NCI-H460 (cell line): ENCODE measurements at places on chromosomes 13 and 19. TPM values are rescaled to one million over a fixed set of nuclear protein-coding genes. Genes with fewer than 3 reads are reported as not detected.
A peak's percentile ranks its signal among the peaks of the same experiment; 100 is the strongest.

GRCh38 chr13:41934120-41934519 is 26.8 kb downstream of the VWA8 start:
- no peak for DNase-seq

The RGS9BP gene
- 0.12 and 0.15 TPM in 2 replicates for total RNA-seq

- no peak for DNase-seq
These were observed 141.6 kb upstream of the ARGLU1 start for GRCh38 chr13:106709522-106709921.

DNA sequence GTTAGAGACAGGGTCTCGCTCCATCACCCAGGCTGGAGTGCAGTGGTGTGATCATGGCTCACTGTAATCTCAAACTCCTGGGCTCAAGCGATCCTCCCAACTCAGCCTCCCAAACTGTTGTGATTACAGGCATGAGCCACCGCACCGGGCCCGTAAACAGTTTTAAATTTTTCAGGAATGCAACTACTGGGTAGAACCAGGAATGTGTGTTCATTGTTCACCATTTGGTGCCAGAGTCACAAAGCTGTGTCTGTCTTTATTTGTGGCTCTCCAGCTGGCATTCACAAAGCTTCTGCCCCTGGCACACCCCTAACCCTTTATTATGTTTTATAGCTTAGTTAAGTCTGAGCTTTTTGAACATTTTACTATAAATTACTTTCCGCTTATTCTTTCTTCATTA is 19.8 kb upstream of the ACP7 start:
- DNase-seq = no peak

The CEACAM5 gene
- total RNA-seq = not detected in 2 replicates

DNA sequence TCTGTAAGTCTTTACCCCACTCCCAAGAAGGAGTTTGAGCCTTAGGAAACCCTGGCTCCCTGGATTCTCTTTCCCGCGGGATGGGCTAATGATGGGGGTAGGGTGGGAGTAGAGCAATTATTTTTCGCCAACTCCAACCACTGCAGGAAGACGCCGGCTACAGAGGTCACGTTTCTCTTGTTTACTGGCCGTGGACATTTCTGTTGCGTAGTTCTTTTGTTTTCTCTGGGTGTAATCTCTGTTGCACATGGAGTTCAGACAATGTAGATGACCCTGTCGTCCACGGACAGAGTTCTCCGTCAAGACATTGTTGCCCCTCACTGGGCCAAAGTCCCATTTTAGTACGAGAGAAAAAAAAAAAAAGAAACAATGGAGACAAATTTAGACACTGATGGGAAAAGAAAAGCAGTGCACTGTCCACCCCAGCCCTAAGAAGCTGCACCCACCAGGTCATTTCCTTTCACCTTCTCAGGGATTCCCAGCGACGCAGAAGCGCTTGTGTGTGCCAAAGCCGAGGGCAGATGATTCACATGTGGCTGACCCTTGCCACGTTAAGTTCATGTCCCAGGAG is 133.9 kb upstream of the ARGLU1 start:
- DNase-seq = no peak

The GIPR gene
- 0.69 and 1.1 TPM in 2 replicates for total RNA-seq

The KIR2DL3 gene
- not detected in 2 replicates for total RNA-seq

The IL27RA gene
- total RNA-seq = 5.1 and 5.6 TPM in 2 replicates

The PRX gene
- 2.3 and 2.6 TPM in 2 replicates for total RNA-seq

The FCHO1 gene
- total RNA-seq = 4.1 and 4.6 TPM in 2 replicates

- no peak for DNase-seq
These were observed 32.6 kb downstream of the RUBCNL start for GRCh38 chr13:46354156-46355087.

GRCh38 chr13:50955241-50955640 is 45.6 kb downstream of the RNASEH2B start:
- no peak for DNase-seq

The RPS15 gene
- total RNA-seq = 1,189 and 1,346 TPM in 2 replicates

GRCh38 chr13:109479534-109479933 is 306.8 kb downstream of the IRS2 start:
- DNase-seq = no peak

GRCh38 chr19:28436320-28436719 is 776.6 kb downstream of the UQCRFS1 start:
- DNase-seq = no peak

The SPC24 gene
- total RNA-seq = 13.9 and 17.1 TPM in 2 replicates

The NACC1 gene
- total RNA-seq = 32.0 and 35.3 TPM in 2 replicates

DNA sequence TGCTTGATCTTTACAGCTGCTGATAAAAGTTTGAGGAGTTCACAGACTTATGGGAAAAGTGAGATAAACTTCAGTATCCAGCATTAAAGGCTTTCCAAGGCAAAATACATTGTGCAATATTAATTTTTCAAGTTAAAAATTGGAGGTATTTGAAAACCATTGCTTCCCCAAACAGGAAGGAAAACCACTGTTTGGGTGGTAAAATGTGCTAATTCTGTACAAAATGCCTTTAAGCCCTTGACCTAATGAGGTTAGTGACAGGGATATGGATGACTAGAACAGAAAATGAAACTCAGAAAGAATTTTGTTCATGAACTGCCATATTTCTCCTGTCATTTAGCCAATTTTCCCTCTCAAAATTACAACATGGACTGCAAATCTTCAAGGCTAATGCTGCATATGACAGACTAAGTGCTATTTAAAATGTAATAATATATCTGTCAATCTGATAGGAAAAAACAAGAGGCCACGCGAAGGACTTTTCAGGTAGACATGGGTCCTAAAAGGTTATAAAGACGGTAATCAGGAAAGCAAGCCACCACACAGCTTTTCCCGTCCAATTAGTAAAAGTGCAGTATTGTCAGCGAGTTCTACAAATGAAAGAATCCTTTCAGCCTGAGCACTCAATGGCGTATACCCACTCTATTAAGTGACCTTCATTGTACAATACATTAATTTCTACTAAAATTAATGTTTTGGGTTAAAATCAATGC is 212.8 kb downstream of the ENOX1 start:
- no peak for DNase-seq

GRCh38 chr19:29805031-29805965 is 6.5 kb upstream of the CCNE1 start:
- DNase-seq = no peak

The BEST2 gene
- total RNA-seq = 0.22 TPM in 1 of 2 replicates, not detected in the other

DNA sequence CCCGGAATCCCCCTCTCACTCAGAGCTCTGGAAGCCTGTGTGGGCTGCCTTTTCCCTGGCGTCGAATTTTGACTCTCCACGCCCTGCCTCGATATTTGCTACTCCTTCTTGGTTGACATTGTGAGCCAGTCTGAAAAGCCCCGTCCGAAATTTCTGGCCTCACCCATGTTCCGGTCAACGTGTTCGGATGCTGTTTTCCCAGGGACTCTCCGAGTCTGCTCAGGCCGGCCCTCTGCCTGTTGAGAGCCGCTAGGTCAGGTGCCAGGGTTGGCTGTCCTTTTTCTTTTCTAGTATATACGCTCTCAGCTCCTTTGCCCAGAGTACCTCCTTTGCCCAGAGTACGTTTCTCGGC is 6.8 kb upstream of the DGKH start:
- peak; percentile 27 for DNase-seq

DNA sequence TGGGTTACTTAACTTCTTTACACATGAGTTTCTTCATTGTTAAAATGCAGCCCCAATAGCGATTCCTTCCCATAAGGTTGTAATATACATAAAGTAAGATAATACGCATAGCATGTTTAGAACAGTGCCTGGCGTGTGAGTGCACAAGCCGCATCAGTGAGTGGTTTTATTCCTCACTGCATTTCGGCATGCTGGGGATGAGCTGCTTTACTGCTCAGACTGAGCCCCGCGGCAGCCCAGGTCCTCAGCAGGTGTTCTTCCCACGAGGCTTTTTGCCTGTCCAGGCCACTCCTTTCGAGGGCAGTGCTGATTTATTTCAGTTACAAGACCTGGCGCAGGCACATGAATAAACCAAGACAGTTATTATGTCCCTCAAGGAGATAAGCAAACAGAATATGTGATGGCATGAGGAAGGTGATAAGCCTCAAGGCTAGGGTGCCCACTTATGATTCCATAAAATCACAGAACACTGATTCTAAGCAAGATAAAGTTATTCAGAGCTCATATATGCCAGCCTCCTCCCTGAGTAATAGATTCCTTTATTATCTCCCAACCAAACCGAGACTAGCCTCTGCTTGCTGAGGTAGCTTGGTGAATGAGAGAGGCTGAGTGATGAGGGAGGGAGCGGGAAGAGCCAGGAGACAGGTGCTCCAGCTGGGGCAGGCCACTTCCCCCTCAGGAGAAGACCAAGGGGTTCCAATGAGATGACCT is 505.5 kb downstream of the DIAPH3 start:
- no peak for DNase-seq

GRCh38 chr13:23021906-23022305 is 158.9 kb upstream of the SGCG start:
- no peak for DNase-seq

The FCER2 gene
- not detected in 2 replicates for total RNA-seq

GRCh38 chr19:11639245-11639601 is 41.9 kb downstream of the ZNF627 start:
- no peak for DNase-seq

- no peak for DNase-seq
These were observed 5.9 kb upstream of the ATP4A start for GRCh38 chr19:35569281-35569781.

DNA sequence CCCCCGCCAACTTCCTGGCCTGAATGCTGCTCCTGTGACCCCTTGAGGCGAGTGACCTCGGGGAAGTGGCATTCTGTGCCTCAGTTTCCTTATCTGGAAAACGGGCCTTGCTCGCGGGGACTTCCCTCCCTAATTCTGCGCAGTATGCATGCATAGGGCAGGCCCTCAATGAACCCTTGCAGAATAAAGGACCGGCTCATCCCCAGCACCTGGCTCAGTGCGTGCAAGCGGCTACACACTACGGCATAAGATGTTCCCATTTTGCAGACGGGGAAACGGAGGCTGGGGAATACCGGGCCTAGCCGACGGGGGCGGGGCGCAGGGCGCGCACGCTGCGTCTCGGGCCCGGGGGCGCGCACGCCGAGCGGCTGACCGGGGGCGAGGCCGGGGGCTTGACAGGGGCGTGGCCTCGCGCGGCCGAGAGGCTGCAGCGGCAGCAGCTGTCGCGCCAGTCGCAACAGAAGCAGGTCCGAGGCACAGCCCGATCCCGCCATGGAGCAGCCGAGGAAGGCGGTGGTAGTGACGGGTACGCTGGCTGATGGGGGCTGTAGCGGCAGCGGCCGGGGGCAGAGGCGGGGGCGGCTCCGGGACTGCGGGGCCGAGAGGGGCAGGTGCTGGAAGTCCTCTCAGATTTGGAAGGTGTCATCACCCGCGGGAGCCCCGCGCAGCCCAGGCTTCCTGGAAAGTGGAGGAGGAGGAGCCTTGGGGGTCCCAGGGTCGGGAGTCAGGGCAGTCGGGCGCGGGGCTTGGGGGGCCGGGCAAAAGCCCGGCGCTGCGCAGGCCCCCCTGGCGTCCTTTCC is at the start of gene PGPEP1:
Gene PGPEP1, plus strand, starts transcription at position 409 of the 800 bp plus-strand sequence. Its CDS starts 84 bp downstream, at position 493.
- no peak for DNase-seq

The SPRED3 gene
- total RNA-seq = 0.29 and 0.97 TPM in 2 replicates

The CYP4F2 gene
- not detected in 2 replicates for total RNA-seq

The SIX5 gene
- 10.3 and 13.3 TPM in 2 replicates for total RNA-seq

DNA sequence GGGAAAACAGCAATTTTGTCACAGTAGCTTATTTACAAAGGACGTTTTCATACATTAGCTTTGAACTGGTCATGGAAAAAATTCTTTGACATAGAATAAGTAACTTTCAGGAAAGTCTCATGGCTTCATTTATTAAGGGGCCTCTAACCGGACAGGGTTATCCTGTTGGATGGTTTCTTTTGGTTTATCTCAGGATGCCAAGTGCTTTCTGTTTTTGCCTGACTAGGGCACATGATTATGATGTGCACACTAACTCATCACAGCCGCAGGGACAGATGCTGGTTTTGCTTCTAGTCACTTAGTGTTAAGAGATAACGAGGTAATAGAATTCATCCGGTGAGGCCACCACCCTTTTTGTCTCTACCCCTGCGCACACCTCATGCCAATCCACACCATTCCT is 53.0 kb downstream of the TGDS start:
- DNase-seq = no peak

The LILRB4 gene
- not detected in 2 replicates for total RNA-seq

The LRRC25 gene
- not detected in 2 replicates for total RNA-seq

DNA sequence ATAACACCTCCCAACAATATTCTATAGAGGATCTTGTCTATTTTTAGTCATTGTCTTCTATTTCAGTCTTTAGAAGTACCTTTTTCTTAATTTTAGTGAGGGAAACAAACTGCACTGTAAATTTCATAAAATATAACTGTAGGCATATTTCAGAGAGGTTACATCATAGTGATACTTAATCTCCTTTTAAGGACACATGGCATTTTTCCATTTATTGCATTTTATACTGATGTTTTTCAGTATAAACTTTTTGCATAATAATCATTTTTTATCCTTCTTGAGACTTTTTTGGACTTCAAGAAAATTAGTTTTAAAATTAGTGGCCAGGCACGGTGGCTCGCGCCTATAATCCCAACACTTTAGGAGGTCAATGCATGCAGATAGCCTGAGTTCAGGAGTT is 6.6 kb downstream of the ZNF700 start:
- DNase-seq = no peak

GRCh38 chr13:114130131-114130836 is 2.1 kb downstream of the RASA3 start:
- no peak for DNase-seq

The ZNF440 gene
- total RNA-seq = 0.20 and 0.45 TPM in 2 replicates

DNA sequence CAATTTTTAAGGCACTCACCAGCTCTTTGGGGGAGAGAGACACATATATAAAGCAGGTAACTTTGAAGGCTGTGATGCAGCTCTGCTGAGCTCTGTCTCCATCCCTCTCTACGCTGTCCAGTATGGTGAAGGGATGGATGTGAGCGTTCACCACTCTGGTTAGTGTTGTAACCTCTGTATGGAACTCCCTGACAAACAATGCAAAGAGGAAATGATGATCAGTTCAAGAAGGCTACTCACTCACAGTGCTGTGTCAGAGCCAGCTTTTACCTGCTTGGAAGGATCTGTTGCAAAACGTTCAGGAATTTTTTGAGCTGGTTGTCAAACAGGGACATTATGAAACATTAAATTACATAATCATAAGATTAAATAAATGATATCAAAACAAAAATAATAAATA is 90.8 kb upstream of the SLC10A2 start:
- DNase-seq = no peak

GRCh38 chr19:9786342-9786741 is 17.8 kb upstream of the ZNF846 start:
- no peak for DNase-seq

DNA sequence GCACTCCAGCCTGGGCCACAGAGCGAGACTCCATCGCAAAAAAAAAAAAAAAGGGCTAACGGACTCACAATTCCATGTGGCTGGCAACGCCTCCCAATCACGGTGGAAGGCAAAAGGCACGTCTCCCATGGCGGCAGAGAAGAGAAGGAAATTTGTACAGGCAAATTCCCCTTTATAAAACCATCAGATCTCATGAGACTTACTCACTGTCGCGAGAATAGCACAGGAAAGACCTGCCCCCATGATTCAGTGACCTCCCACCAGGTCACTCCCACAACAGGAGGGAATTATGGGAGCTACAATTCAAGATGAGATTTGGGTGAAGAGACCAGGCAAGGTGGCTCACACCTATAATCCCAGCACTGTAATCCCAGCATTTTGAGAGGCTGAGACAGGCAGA is 18.7 kb upstream of the NMRK2 start:
- no peak for DNase-seq
